ENCODE measurements at places on chromosomes 11 and 22.

DNA sequence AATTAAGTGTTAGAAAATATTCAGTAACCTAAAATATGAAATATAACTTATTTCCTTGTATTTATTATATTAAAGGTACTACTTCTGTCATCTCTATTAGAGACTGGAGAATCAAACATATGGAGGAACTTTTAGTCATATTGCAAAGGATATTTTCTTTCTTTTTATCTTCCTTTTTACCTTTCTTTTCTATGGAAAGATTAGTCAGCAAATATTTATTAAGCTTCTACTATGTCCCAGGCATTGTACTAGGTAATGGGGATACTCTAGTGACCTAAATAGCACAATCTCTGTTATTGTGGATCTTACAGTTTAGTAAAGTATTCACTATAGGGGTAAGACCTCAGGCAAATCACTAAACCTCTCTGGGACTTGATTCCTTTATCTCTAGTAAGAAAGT lies 18.3 kb downstream of the SIK2 start:
- DNase-seq, result no peak

DNA sequence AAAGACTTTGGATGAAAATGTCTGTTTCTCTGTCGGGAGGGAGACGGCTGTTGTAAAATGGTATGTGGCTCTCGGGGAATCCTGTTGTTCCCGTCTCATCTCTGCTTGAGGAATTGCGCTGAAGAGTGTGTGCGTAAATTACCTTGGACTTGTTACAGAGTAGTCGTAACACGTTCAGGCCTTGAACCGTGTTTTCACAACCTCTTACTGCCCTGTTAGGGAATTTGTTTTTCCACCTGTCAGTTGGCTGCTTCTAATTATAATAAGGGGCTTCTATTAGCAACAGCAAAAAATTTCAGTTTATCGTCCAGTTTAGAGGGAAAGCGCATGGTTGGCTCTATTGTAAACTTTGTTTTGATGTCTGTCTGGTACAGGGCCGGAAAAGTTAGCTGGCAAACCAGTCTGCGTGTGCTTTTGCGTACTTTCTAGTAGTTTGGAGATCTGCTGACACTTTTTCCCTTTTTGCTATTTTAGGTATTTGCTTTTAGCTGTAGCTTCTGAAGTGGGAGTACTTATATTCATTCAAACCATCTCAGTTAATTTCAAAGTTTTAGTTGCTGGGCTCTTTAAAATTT lies 1.5 kb downstream of the HIPK3 start:
- DNase-seq, result no peak

DNA sequence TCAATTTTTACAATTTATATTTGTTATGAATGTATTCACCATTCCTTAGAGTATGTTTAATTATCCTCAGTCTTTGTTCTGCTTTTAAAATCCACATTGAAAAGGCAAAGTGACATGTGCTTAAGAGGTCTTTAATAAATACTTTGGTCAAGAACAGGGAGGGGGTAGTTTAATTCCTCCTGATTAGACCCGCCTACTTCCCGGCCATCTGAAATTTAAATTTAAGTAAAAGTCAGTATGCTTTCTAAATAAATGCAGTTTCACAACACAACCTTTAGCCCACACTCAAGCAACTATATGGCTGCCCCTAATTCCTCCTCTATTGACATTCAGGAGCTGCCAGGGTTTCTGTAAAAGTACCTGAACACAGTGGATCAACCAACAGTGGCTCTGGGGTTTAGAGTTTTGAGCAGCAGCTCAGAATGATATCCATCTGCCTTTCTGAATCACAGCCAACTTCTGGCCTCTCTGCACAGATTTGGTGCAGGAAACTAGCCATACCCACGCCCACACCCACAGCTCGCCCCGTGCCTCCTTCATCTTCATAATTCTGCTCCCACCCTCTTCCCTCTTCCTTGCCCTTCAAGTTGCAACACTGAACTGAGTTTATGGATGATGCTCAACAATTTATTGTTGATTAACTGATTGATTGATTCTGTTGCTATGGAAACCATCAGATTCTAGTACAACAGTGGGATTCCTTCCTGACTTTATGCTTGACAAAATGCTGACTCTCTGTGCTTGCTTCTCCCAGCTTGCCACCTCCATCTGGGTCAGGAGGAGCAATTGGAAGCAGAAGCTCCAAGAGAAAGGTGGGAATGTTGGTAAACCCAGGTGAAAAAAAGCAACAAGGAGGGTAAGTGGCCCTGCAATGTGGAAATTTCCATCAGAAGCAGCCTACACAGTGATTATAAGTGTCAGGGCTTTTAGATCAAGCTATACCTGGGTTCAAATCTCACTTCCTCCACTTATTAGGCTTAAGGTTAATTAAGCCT lies 70.8 kb downstream of the PANX1 start:
- no peak for DNase-seq

DNA sequence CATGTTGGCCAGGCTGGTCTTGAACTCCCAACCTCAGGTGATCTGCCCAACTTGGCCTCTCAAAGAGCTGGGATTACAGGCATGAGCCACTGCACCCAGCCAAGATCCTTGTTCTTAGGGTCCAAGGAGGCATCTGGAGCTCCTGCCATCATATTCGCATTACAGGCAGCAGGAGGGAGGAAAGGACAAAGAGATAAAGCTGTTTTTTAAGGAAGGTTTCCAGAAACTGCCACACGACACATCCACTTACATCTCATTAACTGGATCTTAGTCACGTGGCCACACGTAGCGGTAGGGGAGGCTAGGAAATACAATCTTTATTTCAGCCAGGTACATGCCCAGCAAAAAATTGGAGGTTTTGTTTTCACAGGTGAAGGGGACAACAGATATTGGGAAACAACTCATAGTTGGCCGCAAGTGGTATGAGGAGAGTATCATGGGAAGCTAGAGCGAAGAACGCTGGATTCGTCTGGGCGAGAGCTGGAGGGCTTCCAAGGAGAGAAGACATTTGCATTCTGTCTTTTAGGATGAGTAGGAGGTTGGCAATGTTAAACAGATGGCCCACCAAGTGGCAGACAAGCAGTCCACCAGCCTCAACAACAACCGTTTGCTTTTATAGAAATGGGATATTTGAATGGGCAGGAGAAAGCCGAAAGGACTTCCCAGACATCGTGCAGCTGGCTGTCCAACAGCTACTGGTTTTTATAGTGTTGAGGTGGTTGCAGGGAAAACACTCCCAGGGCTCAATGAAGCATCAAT lies 39.2 kb upstream of the DMC1 start:
- DNase-seq, result no peak

DNA sequence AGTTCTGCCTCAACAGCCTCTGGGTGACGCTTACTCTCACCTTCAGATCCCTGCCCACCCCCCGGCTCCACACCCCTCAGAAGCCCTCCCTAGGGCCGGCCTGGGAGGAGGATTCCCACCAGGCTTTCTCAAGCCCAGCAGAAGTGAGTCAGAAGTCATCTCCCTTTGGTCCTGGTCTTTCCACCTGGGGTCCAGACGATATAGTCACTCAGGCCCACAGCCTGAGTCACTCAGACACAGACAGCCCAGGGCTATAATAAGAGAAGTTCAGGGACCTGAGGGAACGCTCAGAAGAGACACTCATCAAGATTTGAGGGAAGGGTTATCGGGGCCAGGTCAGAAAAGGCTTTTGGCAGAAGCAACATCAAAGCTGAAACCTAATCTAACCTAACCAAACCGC lies 127.1 kb downstream of the SPATA19 start:
- DNase-seq, result no peak

GRCh38 chr22:39097098-39098020 lies at the start of gene APOBEC3H:
APOBEC3H (plus strand) TSS chr22:39097244; CDS start chr22:39100279, 3,035 bp downstream.
- DNase-seq, result no peak

Data from NCI-H146 (cell line).